Panc1 (cell line): ENCODE measurements at places on chromosomes 4 and X. TPM values are rescaled to one million over a fixed set of nuclear protein-coding genes. Genes with fewer than 3 reads are reported as not detected.

HTR2C gene
- not detected for total RNA-seq

GAR1 gene
- 23.6 TPM for total RNA-seq

PCDH10 gene
- not detected for total RNA-seq

GPR50 gene
- total RNA-seq = 0.26 TPM

GRCh38 chr4:41881981-41882624, 53.1 kb upstream of the TMEM33 start:
- DNase-seq = no peak

DNA sequence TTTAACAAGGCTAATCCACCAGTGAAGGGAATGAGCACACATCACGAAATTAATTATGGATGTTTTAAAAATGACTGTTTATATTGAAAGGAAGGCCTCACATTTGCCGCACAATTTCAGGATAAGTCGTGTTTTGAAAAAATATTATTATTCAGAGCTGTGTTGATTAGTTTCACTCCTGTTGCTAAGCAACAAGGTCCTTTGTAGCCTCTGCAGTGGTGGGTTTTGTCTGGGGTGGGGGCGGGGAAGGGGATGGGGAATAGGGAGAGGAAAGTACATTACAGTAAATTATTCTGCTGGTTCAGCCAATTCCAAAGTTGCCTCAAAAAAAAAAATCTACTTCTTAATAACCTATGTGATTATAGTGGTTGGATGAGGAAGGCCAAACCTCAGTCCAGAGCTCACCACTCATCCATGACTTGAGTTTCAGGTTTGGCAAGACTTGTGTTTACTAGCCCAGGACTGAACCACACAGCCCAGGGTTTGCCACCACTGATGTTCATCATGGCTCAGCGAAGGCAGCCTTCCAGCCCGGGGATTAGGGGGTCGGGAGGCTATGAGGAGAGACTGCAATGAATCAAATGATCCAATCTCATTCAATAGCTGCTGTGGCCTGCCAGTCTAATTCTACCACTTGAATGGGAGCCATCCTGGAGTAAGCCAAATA, 162.5 kb upstream of the ATP6AP2 start:
- DNase-seq = no peak

DNA sequence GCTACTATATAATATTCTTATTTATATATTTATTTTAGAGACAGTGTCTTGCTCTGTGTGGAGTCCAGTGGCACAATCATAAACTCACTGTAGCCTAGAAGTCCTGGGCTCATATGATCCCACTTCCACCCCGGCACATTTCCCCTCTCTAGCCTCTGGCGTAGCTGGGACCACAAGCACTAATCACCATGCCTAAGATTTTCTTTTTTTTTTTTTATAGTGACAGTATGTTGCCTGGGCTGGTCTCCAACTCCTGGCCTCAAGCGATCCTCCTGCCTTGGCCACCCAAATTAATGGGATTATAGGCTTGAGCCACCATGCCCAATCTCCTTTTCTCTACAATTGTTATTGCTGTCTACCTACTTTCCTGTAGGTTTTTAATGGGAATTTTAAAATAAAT, 74.1 kb upstream of the BMP3 start:
- no peak for DNase-seq

DNA sequence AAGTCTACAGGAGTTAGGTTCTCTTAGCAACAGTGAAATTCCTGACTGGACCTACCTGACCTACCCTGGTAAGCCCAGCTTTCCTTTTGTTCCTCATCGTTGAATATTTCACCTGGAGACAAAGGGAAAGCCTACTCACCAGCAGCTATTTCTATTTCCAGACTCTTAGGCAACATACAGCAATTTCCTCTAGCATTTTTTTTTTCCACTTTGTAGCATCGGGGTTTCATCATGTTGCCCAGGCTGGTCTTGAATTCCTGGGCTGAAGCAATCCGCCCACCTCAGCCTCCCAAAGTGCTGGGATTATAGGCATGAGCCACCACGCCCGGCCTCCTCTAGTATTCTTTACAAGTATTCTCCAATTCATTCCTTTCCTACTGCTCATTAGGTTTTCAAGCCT, 6.8 kb upstream of the S100G start:
- DNase-seq = no peak

- no peak for DNase-seq
Measured at GRCh38 chrX:122047261-122047660, 999.9 kb downstream of the GLUD2 start.

DNA sequence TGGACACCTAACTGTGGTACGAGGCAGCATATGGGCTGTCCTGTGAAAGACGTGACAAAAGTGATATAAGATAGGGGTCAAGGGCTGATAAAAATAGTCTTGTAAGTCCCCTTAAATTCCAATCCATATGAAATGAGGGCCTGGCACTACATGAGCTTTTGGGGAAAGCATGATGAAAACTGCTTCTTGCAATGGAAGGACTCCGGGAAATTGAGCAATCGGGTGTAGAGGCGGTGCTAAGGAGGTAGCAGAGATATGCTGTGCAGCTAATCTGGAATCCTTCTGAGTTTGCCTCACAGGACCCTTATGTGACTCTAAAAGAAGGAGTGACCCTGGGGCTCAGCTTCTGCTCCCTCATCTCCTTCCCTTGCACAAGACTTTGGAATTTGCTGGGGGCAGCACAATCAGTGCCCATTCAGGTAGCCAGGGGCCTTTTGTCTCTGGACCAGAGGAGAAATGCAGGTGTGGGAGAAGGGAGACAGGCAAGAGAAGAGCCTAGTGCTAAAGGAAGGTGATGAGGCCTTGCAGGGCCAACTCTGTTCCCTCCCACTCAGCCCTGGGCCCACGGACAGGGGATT, 12.8 kb downstream of the CLDN2 start:
- no peak for DNase-seq

- DNase-seq = no peak
Measured at GRCh38 chr4:140242357-140243277, 88.6 kb upstream of the MAML3 start.
